GM12864 (cell line): ENCODE measurements at places on chromosomes 12 and 14.
A peak's percentile ranks its signal among the peaks of the same experiment; 100 is the strongest.

DNA sequence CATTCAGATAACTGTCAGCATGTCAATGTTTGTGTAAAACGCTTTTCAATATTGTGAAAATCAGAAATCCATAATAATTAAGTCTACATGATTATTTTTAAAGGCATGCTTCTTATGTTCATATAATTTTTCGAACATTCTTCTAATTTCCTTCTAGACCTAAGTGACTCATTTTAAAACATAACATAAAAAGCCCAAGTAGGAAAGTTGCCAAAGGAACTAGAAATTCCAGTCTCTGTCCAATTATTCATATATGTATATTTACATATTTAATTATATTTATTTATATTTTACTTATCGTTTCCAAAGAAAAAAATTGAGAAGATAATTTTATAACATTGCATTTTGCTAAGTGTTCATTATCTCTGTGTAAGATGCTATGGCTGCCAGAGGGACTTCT lies 110.4 kb downstream of the TMTC1 start:
- DNase-seq = no peak

GRCh38 chr14:23562822-23563472 lies 4.6 kb downstream of the AP1G2 start:
- no peak for DNase-seq

DNA sequence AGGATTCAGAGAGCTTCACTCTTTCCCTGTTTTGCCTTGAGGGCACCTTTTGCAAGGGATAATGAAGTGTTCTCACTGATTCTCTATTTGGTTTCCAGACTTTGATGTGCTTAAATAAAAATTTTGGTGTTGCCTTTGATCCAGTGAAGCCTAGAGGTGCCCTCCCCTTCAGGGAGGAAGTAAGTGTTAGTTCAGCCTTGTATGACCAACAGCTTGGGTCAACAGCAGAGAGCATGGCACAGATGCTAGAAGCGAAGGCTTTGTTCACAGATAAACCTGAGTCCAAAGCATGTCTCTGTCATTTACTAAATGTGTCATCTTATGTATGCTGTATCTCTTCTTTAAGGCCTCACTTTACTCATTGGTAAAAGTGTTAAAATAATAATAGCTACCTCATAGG lies 52.8 kb upstream of the STXBP6 start:
- no peak for DNase-seq

GRCh38 chr12:47730341-47730744 lies 5.1 kb upstream of the ENDOU start:
- DNase-seq = no peak

DNA sequence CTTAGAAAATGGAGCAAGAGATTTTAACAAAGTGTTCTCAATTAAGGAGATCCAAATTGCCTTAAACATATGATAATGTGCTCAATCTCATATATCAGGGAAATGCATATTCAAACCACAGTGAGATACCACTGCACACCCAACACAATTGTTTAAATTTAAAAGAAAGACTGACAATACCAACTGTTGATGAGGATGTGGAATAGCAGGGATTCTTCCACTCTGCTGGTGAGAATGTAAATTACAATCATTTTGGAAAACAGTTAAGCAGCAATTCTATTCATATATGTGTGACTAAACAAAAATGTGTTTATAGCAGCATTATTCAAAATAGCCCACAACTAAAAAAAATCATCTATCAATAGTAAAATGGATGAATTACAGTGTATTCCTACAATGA lies 144.2 kb downstream of the KICS2 start:
- no peak for DNase-seq

DNA sequence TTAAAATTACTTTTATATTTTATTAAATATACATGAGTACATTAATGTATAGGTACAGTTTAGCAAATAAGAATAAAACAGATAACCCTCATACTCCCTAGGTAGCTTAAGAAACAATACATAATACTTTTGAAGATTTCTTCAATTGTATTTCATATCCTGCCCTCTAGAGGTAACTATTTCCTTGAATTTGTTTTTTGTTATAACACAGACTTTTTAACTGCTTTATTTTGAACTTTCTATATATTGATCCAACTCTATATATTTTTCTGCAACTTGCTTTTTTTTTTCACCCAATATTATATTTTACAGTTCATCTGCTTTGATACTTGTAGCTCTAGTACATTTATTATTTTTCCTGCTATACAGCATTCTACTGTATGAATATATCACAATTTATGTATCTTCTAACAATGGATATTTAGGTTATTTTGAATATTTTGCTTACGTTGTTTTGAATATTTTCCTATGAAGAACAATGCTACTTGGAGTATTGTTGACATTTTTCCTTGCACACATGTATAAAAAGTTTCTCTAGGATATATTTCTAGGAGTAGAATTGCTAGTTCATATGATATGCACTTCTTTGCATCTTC lies 72.8 kb upstream of the ABCD2 start:
- DNase-seq = no peak

GRCh38 chr14:76931631-76932402 lies 96.7 kb downstream of the IRF2BPL start:
- DNase-seq = no peak

DNA sequence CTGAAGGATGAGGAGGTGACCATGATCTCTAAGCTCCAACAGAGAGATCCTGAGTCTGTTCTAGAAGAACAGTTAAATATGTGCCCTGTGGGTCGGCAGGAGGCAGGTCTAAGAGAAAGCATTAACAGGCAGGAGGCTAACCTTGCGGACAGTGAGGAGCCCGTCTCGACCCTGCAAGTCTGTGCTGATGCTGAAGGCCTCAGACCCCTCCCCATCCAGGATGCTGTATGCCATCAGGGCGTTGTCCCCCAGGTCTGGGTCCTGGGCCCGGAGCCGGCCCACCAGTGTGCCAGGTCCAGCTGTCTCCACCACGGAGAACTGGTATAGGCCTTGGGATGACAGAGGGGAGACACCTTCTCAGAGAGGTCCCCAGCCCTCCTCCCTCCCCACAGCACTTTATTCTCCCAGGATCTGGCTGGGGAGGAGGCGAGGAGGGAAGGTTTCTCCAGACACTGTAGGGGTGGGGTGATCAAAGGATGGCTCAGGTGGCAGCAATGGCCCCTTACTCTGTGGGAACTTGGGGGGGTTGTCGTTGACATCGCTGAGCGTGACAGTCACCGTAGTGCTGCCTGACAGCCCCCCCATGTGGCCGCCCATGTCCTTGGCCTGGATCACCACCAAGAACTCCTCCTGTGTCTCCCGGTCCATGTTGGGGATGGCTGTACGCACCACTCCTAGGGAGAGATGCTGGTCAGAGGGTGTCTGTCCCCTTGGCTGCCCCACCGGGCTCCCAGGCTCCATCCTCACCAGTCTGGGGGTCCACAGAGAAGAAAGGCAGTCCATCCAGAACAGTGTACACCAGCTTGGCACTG lies 3.1 kb downstream of the CDH24 start:
- DNase-seq = no peak

- DNase-seq = no peak
Measured at GRCh38 chr14:80095623-80096022, 115.7 kb downstream of the DIO2 start.

DNA sequence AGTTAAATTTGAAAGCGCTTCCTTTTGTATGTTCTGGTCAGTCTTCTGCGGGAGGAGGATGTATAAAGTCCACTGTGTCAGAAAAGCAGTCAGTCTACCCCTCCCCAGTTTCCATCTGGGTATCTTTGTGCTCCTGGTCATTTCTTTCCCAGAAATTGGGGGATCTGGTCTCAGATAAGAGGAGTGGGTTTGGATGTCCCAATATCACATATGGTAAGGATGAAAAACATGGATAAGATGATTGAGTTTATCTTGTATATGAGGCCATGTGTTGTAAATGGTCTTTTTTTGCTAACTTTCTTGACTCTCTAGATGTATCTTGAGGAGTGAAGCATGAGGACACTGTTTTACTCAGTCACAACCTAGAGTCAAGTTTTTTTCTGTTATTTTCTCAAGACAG lies 186.8 kb upstream of the HIF1A start:
- no peak for DNase-seq

DNA sequence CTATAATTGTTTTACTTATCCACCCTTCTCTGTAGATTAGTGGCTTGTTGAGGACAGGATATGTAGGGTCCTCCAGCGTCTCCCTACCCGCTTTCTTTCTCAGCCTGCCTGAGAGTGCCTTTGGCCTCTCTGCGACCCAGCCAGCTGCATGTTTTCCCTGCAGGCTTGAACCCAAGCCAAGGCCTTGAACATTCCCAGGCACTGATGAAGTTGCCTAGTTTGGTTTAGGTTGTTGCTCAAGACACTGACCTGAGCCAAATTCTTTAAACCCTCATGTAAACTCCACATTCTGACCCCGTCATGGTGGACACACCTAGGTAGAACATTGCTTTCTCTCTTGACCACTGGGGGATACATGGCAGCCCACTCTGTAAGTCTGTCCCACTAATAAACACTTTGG lies 33.4 kb upstream of the TXNRD1 start:
- no peak for DNase-seq

DNA sequence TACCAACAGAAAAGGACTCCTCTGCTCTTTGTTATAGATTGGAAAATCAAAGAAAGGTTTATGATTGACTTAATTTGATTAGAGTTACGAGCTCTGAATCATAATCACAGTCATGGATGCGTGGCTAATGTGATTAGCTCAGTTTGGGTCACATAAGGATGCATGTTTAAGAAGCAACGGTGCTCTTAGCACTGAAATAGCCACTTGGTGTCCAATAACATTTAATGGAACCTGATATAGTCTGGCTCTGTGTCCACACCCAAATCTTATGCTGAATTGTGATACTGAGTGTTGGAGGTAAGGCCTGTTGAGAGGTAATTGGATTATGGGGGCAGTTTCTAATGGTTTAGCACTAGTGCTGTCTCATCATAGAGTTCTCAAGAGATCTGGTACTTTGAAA lies 501.6 kb downstream of the SLC6A15 start:
- DNase-seq = no peak

DNA sequence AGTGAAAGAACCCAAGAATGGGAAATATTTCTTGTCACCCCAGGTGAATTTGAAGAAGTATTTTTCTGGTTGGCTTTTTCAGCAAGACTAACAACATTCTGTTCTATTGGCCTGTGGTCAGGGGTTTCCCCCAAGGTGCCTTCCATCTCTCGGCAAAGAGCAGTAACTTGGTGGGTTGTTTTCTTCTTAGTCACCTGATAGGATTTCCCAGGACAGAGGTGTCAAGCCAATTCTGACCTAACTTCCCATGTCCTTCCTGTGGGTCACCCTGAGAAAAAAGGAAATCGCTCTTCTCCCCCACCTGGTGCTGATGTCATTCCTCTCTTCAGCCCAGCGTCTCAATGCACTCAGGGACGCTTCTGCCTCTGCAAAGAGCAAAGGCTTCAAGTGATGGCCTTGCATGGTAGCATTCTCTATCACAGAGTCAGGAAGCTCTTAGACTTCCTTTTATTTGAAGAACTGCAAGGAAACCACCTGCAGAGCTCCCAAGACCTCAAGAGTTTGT lies 16.1 kb upstream of the IFNG start:
- peak; percentile 43 for DNase-seq

DNA sequence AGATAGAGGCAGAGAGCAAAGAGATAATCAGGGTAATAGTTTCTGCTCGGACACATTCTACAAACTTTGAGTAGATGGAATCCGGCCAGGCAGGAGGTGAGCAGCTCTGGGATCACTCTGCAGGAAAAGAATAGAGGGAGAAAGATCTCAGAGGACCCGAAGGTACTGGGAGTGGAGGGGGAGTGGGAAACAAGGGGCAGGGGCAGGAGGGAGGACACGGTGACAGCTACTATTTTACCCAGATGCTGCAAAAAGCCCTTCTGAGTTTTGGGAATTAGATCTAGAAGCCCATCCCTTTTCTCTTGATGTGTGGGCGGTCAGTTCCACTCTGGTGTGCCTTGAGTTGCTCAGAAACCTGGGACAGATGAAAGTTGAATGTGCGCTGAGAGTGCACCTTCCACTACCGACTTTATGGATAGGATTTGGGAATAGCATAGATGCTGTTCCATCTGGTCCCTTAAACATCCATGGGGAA lies 556 bp downstream of the GPRC5A start:
- DNase-seq = no peak

DNA sequence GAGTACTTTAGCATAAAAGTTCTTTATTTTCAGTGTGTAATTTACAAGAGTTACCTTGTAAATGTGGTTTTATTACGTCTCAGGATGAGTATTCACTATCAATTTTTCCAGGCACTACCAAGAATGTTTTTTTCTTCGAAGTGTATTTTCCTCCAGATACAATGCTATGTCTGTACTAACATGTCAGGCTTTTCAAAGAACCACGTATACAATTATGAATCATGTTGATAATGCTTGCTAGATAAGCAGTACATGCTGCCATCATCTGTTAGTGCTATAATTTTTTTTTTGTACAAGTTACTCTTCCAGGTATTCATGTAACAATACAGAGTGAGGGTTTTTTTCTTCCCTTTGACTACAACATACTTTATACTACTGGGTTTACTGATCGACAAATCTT lies 5.6 kb upstream of the KANSL2 start:
- DNase-seq = no peak

GRCh38 chr14:60681271-60681670 lies 32.0 kb upstream of the SIX1 start:
- no peak for DNase-seq

DNA sequence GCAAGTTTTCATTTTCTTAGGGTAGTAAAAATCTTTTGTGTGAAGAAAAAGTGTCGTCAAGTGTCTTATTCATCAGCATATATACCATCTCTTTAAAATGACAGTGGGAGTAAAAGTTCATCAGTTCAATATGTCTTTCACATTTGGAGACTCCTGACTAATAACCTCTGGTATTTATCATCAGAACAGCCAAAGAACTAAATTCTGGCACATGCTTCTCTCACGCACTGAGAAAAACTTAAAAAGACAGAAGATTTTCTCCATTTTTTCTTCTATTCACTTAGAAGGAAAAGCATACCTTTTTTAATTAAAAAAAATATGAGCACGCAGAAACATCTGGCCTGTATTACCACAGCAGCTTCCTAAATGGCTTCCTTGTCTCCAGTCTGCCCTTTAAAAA lies 265.7 kb downstream of the AKAP6 start:
- no peak for DNase-seq

DNA sequence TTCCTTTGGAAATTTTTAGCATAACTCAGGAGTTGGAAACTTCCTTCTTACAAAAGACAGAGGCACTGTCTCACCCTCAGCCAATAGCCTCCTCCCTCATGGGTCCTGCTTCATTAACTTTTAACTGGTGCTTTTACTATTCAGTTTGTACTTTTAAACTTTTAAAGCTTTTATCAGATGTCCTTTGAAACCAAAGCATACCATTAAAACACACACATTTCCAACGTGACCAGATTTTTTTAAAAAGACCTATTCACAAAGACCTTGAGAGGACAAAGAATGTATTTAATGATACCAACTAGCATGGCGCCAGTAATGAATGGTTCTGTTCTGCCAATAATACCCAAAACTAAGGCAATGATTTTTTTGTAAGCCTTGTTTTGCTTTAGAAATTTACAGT lies 173.6 kb upstream of the EEA1 start:
- DNase-seq = no peak

GRCh38 chr14:75518625-75519024 lies 3.6 kb upstream of the BATF start:
- DNase-seq = peak; percentile 69
